KBM-7 (cell line): ENCODE measurements at places on chromosomes 5 and 9.

DNA sequence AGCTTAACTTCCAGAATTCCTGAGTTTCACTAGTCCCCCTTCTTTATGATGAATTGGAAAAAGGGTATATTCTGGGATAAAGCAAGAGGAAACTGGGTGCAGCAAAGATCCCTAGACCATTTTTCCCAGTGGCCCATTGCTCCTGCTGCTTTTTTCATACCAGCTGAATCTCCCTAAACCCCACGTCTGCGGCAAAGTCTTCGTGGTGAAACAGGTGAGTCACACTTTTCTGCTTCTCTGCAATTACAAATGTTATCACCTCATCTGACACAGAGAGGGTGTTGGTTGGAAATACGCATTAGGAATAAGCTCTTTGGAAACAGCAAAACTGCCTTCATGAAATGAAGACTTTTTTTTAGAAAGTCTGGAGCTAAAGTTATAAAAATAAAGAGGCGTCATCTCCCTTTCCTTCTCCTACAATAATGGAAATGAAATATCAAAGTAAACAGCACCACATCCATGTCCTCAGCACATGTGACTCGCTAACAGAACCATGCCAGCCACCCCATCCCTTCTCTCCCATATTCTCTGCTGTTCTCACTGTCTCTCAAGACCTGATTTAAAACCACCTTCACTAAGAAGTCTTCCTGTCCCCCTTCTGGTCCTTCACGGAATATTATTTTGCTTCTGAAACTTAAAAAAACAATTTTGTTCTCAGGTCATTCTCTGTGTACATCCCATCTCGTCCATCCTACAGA lies 39.5 kb upstream of the GLRX start:
- no peak for DNase-seq

DNA sequence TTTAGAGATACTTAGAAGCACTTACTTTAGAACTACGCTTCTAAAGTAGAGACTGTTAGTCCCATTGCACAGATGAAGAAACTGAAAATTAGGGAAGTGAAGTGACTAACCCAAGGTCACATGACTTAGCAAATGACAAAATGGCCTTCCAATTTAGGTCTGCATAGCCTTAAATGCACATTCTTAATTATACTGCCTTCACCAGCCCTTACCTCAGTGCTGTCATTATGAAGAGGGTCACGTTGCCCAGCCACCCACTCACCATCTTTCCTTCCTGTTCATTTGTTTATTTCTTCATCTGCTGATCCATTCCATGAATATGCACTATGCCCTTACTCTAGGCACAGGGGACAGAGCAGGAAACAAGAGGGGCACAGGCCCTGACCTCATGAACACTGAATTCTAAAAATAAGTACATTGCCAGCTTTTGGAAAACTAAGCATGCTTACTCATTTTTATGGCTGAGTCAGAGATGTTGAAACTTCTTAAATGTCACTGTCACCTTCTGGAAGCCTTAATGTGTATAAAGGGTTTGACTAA lies 8.6 kb downstream of the HAVCR2 start:
- DNase-seq = peak; percentile 7

GRCh38 chr5:134432174-134432573 lies 20.5 kb upstream of the CDKN2AIPNL start:
- no peak for DNase-seq

DNA sequence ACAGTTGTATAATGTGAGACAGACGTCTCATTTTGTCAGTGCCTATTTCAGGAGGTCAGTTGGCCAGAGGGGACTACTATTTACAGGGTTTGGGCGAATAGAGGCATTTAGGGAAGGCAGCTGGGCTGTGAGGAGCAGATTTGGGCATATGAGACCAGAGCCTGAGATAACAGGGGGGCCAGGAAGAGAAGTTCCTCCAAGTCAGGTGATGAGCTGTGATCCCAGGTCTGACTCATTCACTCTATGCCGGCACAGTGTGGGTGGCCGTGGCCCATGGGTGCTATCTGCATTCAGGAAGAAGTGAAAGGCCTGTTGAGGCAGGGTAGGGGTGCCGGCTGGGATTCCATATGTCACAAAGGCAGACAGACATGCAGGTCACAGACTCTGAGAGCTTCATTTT lies 142.8 kb downstream of the PDZD2 start:
- no peak for DNase-seq

DNA sequence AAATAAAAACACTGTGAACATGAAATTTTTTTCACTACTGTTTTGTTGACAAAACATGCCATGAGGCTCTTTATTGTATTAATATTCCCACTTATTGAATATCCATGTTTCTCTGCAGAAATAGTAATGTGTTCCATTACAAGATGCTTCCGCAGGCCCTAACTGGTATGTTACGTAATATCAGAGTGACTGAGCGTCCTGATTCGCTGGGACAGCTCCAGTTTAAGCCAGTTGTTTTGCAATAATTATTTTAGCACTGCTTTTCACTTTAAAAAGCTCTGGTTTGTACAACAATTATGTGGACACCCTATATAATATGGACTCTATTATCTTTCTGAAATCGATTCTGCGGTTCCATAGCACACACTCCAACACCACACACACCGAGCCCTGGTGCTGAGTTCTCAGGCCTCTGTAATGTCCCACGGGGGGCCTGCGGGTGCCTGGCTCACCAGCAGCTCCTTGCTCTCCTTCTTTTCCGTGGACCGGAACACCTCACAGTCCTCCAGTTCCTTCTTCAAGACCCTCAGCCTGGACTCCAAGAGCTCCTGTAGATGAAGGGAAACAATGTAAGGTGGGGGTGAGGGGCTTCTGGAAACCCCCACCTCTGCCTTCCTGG lies 1.8 kb downstream of the TRIM7 start:
- DNase-seq = peak; percentile 24

GRCh38 chr9:121075251-121076036 lies 689 bp downstream of the CNTRL start:
- peak; percentile 78 for DNase-seq

DNA sequence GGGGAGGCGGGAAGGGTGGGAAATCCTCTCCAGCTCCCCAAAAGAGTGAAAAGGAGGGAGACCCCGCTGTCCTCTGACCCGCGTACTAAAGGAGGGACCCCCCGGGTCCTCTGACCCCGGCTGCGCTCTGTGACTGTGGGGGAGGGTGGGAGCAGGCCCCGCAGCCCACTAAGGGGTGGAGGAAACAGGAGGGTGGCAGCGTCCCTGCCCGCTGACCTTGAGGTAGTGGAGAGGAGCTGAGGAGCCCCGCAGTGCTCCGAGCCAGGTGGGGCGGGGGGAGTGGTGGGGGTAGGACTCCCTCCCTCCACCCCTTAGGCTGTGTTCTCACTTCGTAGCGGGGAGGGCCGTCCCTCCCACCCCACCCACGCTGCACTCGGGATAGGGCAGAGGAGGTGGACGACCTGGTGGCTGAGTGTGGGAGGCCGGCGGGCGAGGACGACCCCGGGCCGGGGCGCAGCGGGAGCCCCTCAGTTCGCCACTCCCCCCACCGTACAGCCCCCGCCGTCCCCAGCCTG lies 449 bp upstream of the ADCY2 start:
- no peak for DNase-seq

DNA sequence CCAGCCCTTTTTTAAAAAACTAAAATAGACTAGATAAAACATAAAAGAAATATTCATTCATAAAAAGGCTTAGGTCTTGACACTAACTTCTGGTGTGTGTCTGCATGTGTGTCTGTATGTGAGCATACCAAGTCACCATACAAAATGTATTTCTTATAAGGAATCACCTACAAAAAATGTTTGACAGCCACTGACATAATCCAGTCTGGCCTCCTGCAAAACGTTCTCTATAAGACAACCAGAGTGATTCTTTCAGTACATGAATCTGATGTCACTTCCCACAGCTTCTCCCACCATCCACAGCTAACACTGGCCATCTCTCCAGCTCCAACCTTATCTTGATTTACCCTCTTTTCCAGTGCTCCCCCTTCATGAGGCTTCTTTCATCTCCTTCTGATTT lies 192.3 kb downstream of the TLE1 start:
- no peak for DNase-seq

DNA sequence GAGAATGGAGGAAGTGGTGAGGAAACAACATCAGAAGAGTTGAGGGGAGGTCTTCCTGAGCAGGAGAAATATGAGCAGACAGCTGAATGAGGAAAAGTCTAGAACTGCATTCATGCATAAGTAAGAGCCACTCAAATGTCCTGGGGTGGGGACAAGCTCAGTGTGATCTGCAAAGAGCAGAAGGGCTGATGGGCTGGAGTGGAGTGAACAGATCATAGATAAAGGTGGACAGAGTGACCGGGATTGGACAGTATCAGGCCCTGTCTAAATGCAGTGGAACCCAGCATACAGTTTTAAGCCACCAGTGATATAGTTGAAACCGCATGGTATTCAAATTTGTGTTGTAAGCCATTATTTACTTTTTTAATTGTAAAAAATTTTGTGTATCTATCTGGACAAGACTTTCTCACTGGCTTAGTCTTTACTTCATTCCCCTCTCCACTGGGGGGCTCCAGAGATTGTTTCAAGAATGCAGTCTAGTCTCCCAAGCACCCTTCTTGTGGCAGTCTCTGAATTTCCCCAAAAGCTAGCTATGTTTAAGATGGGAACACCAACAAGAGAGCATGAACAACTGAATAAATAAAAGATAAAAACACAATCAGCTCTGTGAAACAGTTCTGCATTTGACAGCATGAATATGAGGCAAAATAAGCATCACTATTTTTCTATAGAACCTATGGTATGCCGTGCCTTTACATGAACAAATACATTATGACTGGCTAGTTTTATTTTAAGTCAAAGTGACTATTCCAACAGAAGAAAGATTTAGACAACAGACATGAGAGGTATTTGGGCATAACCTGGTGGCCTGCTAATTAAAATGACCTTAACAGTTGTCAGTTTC lies 10.7 kb upstream of the STK32A start:
- DNase-seq = peak; percentile 16

DNA sequence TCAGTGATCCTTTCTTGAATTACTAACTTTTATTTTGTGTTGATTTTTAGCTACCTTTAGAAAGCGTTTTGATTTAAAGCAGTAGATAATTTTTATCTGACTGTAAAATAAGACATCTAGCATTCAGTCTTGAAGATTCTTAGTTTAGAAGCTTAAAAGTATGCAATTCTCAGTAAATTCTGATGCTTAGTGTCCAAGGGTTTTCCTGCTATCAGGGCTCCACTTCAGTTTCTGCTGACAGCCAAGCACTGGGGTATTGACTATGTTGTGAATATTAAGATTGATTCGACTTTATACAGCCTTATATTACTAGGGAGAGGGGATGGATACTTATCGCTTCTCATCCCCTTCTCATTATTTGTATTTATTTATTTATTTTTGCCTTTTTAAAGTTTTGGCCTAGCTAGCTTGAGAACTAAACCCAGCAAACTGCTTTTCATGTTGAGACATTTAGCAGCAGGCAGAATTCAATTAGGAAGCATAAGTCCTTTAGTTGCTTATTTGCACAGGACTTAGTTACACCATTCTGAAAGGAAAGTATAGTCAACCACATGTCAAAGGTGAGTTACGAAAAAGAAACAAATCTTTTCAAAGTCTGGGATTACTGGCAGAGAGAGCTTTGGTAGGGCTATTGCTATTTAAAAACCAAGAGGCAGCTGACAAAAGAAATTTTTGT lies 2.9 kb downstream of the PBX3 start:
- DNase-seq = no peak

- no peak for DNase-seq
These were observed 113.8 kb upstream of the SPATA31D4 start for GRCh38 chr9:81814401-81814793.
